Fibroblast of skin of left quadriceps (primary cell): ENCODE measurements at places on chromosomes 6 and 20.
A peak's percentile ranks its signal among the peaks of the same experiment; 100 is the strongest.

DNA sequence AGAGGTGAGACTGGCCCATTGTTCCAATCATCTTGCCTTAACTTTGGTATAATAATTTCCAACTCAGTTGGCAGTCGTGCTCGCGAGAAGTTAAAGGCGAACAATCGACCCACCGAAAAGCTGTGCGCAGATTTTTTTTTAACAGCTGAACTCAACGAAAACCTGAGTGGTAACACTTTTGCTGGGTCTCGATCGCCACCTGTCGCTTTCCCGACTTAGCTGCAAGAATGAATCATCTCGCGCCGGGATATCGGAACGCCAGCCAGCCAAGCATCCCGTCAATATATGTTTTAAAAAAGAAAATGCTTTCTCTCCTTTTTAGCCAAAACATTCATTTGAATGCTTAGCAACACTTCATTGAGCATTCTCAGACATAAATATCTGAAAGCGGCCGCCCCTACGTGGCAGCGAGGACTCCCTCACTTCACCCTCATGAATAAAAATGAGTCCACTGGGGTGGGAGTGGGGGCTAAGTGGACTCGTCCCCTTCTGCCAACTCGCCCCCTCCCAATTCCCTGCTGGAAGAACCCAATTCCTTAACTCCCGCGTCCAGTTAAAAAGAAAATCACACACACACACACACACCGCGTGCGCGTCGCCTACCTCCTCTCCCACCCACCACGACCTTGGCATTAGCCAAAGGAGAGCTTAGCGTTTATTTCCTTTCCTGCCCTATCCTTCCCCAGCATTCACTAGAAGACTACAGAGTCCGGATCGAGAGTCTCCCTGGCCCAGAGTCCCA lies 1.5 kb downstream of the COL12A1 start:
- DNase-seq = peak; percentile 90

DNA sequence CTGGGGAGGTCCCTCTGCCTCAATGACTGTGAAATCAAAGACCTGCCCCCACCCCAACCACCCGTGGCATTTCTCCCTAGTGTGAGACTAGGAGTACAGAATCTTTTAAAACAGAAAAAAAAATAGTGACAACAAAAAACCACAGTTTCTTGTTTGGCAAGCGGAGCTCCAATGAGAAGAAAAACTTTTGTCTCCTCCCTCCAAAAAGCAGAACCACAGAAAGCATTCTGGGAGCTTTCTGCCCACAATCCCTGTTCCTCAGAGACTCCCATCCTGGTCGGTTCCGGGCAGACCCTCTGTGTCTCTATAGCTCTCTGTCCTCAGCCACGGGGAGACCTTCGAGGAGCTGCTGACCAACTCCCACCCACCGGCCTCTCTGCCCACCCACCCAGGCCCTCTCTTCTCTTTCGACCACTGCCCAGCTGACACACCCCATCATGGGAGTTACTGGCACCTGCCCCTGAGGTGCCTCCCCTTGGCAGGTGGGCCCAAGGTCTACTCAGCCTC lies 4.9 kb downstream of the PREX1 start:
- DNase-seq = no peak

- DNase-seq = no peak
These were observed 273.9 kb downstream of the CDC5L start for GRCh38 chr6:44661221-44662008.

- DNase-seq = peak; percentile 94
These were observed 181.9 kb downstream of the SYNDIG1 start for GRCh38 chr20:24651171-24651975.

- DNase-seq = no peak
These were observed 46.8 kb downstream of the DSTN start for GRCh38 chr20:17616480-17617211.

DNA sequence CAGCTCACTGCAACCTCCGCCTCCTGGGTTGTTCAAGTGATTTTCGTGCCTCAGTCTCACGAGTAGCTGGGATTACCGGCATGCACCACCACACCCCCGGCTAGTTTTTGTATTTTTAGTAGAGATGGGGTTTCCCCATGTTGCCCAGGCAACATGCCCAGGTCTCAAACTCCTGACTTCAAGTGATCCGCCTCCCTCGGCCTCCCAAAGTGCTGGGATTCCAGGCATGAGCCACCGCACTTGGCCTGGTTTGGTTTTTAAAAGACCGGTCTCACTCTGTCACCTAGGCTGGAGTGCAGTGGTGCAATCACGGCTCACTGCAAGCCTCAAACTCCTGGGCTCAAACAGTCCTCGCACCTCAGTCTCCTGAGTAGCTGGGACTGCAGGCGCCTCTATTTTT lies 40.1 kb downstream of the VSTM2L start:
- no peak for DNase-seq

DNA sequence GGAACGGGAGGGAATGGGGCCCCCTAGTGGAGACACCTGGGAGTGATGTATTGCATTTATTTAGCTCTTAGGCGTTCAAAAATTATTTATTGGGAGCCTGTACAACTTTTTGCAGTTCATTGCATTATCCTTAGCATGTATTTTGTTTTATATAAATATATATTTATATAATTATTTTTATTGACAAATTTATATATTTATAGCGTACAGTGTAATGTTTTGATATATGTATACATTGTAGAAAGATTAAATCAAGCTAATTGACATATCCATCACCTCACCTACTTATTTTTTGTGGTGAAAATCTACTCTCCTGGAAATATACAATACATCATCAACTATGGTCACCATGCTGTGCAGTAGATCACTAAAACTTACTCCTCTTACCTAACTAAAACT lies 975 bp downstream of the SIRT5 start:
- DNase-seq = no peak

DNA sequence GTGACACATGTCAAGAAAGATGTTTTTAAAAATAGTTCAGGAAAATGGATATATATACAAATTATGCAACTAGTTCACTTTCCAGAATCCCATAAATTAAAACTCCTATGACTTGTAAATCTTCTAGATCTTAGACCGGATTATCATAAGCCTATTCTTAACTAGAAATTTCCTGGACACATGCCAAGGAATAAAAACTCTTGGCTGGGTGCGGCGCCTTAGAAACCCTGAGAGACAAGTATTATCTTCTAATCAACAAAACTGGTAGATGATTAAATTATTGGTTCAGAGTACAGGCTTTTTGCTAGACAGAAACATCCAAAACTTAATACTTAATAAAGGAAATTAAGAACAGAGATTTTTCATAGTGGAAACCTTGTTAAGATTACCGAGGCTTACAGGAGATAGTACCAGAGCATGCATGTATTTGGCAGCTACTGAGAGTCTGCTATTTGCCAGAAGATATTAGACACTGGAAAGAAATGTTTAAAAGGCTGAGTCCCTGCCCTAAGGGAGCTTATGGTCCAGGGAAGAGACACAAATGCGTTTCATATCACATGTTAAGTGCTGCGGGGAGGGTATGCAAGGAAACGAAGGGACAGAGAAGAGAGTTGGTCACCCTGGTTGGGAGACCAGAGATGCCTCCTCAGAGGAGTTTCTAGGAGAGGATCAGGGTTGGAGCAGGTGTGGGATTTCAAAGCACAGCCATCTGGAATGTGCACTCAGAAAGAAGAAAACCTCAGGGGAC lies 46.5 kb upstream of the IFNGR1 start:
- no peak for DNase-seq

DNA sequence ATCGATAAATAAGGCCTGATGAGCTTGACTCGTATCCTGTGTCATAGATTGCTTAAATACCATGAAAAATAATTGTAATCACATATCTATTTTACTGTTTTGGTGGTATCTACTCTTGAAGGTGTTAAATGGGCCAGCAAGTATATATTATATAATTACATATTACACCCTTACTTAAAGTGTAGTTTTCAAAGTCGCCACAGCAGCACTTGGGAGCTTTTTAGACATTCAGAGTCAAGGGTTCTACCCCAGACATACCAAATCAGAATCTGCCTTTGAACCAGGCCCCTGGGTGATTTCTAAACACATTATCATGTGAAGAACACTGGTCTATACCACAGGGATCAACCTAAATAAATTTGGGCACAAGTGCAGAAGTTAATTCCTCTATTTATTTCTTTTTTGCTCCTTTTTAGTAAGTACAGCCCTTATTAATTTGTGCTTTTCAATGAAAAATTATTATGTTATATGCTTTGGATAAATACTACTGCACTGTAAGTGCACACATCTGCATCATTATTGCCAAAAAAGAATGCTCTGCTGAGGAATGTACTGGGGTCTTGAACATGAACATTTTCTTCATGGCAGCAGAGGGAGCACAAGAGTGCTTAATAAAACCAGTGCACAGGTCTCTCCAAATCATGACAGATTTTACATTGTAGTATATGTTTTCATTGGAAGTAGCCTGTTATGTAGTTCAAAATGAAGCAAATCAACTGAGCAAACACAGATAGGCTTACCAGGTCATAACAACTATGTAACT lies 3.1 kb upstream of the ATXN1 start:
- no peak for DNase-seq

GRCh38 chr6:158621694-158622544 lies 22.6 kb downstream of the DYNLT1 start:
- no peak for DNase-seq

- DNase-seq = no peak
These were observed 27.7 kb downstream of the ZBP1 start for GRCh38 chr20:57592263-57593092.

- no peak for DNase-seq
These were observed 548.2 kb upstream of the FLRT3 start for GRCh38 chr20:14885661-14886060.

GRCh38 chr20:45772693-45773092 lies 19.0 kb downstream of the WFDC3 start:
- no peak for DNase-seq

DNA sequence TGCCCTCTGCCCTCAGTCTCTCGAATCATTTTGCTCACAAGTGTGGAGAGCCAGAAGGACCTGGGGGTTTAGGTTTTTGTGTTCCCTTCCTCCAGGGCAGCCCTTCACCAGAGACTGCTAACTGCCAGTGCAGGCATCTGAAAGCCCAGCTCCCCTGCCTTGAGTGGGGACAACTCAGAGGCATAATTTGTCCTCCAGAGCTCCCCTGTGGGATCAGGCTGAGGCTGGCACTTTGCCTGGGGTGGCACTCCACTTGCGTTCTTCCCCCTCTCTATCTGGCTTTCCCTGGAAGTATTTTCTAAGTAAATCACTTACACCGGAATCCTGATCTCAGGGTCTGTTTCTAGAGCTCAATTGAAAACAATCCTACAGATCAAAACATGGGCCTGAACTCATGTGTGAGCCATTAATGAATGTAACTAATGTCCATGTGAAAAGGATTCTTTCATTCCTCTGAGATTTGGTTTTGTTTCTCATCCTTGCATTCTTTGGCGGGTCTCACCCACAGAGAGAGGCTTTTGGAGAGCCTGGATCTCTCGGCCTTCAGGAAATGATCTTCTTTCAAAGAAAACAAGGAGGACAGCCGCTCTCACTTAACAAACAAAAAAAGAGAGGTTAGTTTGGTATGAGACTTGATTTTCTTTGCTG lies 125.7 kb upstream of the RIPOR2 start:
- DNase-seq = peak; percentile 62

GRCh38 chr6:130269969-130270635 lies 47.4 kb upstream of the SAMD3 start:
- no peak for DNase-seq

DNA sequence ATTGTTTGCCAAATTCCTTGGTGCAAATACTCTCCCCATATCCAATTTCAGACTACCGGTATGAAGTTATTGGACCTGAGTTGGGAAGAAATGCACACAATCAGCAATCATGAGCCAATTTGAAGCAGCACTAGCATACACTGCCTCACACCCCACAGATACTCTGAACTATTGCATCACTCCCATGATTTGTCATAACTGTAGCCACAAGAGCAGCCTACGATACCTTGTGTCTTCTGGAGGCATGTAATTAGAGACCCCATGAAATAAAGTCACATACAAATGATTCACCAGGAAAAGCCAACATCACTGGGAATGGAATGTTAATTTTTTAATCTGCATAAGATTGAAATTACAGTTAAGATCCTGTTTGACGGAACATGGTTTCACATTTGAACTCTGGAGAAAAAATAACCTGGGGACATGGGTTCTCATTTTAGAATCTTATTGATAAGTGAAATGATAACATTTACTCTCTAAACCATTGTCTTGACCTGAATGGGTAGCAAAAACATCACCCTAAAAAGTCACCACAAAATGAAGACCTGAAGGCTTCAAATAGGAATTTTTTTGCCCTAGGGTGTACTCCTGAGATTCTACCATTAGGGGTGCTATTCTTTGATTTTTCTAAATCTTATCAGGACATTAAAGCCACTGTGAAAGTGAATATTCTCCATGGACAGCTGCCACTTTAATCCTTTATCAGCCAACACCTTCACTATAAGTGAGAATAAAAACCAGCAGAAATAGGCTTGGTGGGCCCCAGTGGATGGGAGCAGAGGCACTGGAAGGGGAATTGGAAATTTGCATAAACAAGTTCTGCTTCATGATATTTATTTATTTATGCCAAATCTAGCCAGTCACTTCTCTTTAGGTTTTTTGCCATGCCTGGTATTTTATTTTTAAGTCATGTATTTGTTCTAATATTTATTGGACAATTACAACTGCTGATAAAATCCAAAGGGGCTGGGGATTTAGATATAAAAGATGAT lies 34.5 kb upstream of the HBS1L start:
- peak; percentile 54 for DNase-seq

GRCh38 chr20:32443386-32443974 lies 85.3 kb downstream of the ASXL1 start:
- no peak for DNase-seq

DNA sequence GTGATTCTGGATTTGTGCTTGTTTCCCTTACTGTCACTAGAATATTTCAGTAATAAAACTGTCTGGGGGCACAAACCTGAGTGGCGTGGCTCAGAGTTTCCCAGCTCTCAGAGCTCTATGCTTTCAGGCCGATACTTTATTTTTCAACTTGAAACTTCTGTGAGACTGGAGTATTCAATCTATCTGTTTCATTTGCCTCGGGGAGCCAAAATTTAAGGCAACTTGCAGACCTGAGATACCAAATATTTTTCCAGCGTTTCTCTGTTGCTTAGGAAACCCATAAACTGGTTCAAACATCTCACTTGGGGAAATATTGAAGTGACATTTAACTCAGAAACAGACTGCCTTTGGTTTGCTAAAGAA lies 74.7 kb downstream of the SOBP start:
- DNase-seq = no peak

DNA sequence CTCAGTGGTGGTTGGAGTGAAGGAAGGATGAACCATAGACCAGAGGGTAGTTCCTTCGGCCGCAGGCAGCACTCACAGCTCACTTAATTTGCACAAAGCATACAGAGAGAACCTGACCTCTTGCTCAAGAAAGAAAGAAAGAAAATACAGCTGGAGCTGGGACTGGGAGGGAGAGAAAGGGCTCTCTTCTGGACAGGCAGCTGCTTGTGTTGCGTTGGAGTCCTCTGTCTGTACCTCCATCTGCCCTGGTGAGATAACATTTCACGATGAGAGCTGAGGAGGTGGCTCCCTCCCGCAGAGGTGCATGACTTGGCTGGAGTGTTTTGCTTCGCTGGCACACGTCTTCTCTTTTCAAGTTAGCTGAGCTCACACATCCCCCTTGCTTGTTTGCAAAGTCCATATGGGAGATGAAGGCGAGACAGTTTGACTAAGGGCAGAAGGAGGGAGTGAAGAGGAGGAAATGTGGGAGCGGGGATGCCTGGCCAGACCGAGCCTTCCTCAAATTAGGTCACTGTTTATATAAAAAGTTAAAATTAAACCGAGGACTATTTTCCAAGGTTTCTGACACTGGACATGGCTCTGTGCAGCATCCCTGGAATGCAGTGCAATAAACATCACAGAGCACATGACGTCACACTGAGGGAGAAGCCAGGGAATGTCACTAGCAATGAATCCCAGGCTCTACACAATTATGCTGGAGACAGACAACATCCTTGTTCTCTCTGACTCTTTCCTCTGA lies 359.4 kb downstream of the CD83 start:
- DNase-seq = peak; percentile 85
